SK-N-DZ (cell line): ENCODE measurements at places on chromosomes 12 and 14.
A peak's percentile ranks its signal among the peaks of the same experiment; 100 is the strongest.

GRCh38 chr14:56676042-56676441, 96.4 kb downstream of the TMEM260 start:
- no peak for DNase-seq

GRCh38 chr12:89278862-89279261, 73.4 kb downstream of the DUSP6 start:
- peak; percentile 61 for DNase-seq

DNA sequence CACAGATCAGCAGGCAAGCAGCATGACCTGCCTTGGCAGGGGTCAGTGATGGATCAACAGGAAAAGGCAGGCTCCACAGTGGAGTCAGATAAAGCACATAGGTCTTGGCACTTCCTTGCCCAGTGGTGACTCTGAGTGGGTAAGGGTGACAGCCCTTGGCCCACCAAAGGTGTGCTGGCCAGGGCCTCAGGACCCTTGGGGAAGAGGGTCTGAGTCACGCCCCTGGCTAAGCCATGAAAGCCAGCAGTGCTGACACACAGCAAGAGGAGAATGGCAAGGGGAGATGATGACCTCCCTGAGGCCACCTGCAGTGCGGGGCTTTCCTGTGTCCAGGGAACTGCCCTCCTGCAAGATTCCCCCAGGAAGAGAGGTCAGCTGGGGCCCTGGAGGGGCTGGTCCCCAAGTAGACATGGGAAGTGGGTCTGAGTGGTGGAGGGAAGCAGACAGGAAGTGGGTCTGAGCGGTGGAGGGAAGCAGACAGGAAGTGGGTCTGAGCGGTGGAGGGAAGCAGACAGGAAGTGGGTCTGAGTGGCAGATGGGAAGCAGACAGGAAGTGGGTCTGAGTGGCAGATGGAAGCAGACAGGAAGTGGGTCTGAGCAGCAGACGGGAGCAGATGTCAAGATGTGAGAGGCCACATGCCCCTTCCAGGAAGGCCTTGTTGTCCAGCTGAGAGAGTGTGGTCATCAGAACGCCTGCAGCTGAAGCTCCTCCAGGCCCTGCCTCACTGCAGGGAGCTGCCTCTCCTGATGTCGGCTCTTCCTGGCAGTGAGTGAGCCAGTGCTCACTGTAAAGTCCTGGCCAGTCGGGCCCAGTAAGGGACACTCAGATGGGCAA, 34.8 kb downstream of the DIO3 start:
- DNase-seq: no peak

DNA sequence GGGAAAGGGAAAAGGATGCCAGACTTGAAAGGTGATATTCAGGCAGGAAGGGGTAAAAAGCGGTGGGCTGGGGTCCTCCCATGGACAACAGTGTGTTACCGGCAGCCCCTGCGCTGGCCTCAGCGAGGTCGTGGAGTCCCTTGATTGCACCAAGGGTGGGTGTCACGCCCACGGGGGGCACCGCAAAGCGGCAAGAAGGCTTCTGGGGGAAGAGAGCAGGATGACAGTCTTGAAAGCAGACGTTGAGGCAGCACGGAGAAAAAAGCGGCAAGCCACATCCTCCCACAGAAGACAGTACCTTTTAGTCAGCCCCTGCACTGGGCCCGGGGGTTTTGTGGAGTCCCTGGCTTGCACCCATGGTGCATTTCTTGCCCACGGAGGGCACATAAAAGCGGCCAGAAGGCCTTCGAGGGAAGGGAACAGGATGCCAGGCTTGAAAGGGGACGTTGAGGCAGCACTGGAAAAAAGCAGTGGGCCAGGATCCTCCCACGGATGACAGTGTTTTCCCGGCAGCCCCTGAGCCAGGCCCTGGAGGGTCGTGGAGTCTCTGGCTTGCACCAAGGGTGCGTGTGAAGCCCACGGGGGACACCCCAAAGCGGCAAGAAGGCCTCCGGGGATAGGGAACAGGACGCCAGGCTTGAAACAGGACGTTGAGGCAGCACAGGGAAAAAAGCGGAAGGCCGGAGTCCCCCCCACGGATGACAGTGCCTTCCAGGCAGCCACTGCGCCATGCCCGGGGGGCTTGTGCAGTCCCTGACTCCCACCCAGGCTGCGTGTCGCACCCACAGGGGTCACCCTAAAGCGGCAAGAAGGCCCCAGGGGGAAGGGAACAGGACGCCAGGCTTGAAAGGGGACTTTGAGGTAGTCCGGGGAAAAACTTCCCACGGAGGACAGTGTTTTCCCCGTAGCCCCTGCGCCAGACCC, 162.2 kb upstream of the ALG10B start:
- DNase-seq: no peak

GRCh38 chr14:60566101-60566500, 57.2 kb downstream of the SIX6 start:
- DNase-seq: no peak

DNA sequence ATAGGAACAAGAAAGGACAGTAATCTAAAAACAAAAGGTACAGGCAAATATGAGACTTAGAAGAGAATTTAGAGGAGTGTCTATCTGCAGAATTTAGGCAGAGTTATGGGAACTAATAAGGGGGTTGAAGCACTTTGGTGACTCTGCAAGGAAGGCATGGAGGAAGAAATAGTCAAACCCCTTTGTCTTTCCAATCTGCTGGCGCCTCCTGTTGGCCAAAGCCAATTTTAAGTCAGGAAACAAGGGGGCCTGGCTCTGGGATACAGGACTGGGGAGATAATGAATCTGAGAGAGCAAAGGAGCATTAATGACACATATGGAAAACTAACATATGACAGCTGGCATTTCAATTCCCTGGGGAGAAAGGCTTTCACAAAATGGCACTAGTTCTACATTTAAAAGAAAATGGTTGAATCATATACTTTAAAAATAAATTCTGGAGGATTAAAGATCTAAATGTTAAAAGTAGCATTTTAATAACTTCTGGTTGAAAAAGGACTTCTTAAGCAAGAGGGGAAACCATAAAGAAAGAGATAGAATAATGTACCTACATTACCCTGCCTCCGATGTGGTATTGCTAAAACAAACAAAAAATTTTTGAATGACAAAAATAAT, 48.5 kb upstream of the CSRP2 start:
- DNase-seq: peak; percentile 30

DNA sequence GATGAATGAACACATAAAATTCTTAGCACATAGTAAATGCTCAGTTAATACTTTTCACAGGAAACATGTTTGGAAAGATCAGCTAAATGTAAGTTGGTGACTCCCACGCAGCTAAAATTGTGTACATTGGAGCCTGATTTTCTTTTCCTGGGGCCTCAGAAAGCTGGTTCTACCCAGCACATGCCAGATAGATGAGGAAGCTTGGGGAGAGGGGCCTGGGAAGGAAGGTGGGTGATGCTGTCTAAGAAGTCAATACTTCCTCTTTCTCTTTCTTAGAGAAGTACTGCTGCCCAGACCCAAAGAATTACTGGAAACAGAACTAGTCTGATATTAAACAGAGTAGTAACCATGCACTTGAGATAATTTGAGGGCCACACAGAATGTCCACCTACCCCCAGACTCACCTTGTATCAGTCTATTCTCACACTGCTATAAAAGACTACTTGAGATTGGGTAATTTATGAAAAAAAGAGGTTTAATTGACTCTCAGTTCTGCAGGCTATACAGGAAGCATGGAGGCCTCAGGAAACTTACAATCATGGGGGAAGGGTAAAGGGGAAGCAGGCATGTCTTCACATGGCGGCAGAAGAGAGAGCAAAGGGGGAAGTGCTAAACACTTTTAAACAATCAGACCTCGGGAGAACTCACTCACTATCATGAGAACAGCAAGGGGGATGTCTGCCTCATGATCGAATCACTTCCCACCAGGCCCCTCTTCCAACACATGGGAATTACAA, 123.3 kb upstream of the MED13L start:
- DNase-seq: no peak

- no peak for DNase-seq
Measured at GRCh38 chr12:65632131-65632855, 192.0 kb upstream of the HMGA2 start.

DNA sequence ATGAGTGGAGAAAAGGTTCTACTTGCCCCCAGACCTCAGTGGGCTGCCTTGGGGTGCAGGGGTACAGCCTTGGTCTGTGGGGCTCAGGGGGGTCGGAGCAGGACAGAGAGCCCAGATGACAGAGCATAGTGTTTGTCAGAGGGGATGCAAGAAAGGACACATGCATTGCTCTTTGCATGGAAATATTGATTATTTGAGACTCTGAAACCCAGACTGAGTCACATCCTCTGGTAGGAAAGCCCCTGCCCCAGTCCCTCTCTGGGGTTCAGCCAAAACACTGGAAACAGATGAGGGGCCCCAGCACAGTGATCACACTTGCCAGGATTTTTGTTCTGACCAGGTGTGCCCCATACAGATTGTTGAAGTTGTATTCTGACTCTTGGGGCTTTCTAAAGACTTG, 1094.4 kb downstream of the BCL11B start:
- no peak for DNase-seq

GRCh38 chr12:106135075-106135474, 3.7 kb downstream of the NUAK1 start:
- no peak for DNase-seq

DNA sequence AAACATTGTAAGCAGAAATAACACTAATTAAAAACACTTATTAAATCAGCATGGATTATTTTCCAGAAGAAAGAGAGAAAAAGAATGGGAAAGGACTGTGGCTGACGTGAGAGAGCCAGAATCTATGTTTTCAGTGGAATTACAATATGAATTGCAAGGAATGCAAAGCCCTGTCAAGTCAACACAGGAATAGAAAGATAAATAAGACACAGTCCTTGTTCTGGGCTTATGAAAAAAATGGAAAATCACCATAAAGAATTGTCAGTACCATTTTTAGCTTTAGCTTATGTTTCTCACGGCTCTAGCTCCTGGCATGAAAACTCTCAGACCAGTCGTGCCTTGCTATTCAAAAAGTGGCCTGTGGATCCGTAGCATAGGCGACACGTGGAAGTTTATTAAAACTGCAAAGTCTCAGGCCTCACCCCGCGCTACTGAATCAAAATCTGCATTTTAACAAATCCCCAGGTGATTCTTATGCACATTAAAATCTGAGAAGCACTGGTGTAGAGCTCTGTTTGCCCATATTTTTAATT, 549.1 kb downstream of the RPS29 start:
- DNase-seq: no peak

DNA sequence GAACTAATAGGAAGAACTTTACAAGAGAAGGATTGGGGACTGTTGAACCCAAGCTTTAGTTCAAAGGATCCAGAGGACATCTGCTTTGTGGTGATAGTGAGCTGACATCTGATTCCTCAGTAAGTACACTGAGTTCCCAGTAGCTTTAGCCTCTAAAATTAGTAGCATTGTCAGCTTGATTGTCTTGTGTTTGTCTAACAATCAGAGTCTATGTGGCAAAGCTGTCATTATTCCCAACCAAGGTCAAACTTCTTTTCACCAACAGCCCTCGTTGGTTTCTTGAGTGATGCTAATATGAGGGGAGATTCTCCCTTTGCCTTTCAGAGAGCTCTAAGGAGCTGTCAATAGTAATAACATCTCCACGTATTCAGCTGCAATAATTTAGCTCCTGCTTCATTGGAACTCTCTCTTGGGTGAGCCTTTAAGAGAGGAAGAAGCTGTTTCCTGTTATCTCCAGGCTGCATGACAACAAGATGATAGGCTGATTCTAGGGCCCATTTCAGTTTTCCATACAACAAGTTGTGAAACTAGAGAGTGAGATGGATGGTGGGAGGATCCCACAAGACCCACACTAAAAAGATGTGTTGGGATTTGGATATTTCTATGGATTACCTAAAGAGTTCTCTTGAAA, 46.7 kb downstream of the TGFB3 start:
- no peak for DNase-seq

GRCh38 chr12:38903596-38903995, 1.8 kb downstream of the CPNE8 start:
- no peak for DNase-seq

DNA sequence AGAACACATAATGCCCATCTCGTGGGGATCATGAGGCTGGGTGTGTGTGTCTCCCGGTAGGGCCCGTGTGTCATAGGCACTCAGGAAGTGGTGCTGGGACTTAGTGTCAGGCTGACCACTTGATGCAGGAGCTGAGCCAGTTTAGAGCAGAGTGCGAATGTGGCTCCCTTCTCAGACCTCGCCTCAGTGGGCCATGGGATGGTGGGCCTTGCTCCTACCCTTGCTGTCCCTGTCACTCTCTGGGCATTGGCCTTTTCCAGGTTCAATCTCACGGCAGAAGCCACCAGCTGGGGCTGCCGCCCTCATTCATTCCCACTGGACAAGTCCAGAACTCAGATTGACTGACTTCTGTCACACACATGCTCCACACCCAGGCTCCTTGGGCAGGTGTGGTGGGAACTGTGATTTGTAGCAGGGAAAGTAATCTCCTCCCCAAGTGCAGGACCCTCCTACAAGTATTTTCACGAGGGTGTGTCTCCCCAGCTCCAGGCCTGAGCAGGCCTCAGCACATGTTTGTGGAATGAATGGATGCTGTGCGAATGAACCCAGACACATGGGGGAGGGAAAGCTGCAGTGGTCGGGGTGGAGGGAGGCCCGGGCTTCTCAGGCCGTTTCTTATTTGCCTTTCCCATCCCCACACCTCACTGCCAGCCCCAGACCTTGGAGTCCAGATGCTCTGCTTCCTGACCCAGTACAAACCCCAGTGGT, 54.9 kb downstream of the BEGAIN start:
- DNase-seq: no peak

- no peak for DNase-seq
Measured at GRCh38 chr12:65307169-65307501, 28.7 kb downstream of the MSRB3 start.

- DNase-seq: no peak
Measured at GRCh38 chr12:47077206-47078085, 2.0 kb upstream of the PCED1B start.

DNA sequence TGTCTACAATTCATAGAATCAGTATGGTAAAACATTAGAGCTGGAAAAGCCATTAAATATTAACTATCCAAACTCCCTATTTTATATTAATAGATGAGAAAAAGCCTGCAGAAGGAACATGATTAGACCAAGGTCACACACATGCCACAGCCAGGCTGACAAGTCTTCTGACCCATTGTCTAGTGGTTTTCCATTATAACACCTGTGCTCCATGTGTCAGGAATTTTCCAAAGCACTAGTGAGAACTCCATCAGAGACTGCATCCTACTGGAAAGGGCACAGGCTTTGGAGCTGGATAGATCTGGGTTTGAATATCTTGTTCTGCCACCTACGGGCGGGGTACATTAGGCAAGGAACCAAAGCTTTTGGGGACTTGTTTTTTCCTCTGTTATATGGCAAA, 325.5 kb downstream of the RAD51B start:
- no peak for DNase-seq
